Esophagus squamous epithelium (tissue), 5 donors: ENCODE measurements at places on chromosomes 1 and 21.

GRCh38 chr1:61187352-61188086, 105.2 kb downstream of the NFIA start:
- no peak for DNase-seq

- no peak for DNase-seq
Observed at GRCh38 chr1:93078638-93078985, 471 bp upstream of the MTF2 start.

DNA sequence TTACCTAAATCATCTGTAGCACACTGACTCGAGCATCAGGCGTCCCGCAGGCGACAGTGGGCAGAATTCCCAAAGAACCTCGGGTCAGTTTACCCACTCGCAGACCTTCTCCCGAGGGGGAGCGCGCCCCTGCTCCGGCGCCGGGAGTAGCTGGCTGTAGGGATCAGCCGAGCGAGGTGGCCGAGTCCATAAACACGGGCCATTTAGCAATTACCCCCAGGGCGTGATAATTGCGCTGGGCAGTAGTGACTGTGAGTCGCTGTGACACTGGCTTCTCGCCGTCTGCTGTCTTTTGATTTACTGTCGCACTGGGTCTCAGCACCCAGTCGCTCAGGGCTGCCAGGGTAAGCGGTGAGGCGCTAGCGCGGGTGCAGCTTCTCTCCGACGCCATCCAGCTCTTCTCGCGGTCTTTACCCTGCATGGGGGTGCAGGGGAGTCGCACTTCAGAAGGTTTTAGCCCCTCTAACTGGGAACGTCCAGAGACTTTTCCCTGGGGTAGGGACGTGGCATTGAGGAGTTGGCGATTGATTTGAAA, 16.2 kb downstream of the HLX start:
- no peak for DNase-seq

GRCh38 chr1:165629848-165630628, 996 bp upstream of the MGST3 start:
- DNase-seq: no peak

DNA sequence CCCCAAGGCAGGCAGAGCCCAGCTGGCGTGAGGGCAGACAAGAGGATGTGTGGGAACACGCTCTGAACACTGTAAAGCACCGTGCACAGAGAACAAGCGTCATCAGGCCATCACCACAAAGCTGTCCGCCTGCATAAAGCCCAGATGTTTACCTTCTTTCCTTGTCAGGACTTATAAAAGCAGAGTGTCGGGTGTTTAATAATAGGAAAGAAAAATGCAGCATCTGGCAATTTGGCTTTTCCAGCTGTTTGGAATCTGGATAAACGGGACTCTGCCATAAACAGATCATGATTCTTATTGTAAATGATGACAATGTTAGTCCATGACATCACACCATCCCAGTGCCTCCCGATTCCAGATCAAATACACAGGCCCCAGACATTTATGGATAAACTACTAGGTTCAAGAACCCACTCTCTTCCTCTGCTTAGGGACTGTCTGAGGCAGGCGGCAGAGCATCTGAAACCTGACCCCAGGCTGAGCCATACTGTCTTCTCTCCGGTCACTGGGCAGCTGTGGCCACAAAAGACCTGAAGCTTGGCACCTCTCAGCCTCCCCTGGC, 4.2 kb downstream of the GLIS1 start:
- DNase-seq: no peak

DNA sequence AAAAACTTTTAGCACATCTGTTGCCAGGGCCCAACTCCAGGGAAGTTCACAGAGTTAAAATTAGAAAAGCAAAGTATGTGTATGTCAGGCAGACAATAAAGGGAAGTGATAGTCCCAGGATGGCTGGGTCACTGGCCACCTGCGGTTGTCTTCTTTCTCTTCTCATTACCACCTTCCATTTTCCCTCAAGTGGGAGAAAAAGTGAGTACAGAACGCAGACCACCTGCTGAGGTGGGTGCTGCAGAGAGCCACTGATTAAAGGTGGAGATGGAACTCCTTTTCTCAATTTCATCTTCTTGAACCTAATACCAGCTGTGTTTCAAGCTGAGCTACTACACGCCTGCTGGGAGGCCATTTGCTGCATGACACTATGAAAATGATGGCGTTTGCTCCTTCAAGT, 88.8 kb upstream of the PDE4B start:
- DNase-seq: no peak

DNA sequence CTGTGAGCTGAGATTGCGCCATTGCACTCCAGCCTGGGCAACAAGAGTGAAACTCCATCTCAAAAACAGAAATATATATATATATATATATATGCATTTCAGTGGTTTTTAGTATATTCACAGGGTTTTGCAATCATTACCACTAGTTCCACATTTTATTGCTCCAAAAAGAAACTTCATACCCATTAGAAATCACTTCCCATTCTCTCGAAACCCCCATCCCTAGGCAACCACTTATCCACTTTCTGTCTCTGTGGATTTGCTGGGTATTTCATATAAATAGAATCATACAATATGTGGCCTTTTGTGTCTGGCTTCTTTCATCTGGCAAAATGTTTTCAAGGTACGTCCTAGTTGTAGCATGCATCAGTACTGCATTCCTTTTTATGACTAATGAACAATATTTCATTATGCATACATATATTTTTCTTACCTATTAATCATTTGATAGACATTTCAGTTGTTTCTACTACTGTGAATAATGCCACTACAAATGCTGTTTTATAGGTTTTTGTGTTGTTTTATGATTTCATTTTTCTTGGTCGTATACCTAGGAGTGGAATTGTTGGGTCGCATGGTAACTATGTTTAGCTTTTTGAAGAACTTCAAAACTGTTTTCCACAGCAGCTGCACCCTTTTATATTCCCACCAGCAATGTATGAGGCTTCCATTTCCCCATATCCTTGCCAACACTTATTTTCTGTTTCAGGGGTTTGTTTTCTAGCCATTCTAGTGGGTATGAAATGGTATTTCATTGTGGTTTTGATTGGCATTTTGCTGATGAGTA, 95.9 kb downstream of the PHTF1 start:
- DNase-seq: no peak
